ENCODE measurements at places on chromosomes 7 and 10.

- DNase-seq = no peak
Observed at GRCh38 chr10:44011603-44011981, 362.9 kb upstream of the ZNF32 start.

- DNase-seq = no peak
Observed at GRCh38 chr7:50739744-50740435, 42.8 kb downstream of the GRB10 start.

DNA sequence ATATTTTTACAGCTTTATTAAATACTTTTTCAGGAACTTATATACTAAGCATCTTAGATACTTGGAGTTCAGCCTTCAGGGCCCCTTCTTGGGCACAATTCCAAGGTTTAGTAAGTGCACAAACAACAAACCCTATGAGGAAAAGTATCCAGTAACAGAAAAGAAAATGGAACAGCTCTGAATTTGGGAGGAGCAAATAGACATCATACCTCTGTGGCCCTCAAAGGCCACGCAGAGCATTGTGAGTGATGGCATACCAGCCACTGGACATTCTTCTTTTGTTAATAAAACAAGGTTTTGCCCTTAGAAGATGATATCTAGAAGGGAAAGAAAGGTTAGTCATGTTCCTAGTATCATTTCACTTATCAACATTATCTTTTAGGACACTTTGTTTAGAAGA lies 46.0 kb downstream of the ST7 start:
- no peak for DNase-seq

DNA sequence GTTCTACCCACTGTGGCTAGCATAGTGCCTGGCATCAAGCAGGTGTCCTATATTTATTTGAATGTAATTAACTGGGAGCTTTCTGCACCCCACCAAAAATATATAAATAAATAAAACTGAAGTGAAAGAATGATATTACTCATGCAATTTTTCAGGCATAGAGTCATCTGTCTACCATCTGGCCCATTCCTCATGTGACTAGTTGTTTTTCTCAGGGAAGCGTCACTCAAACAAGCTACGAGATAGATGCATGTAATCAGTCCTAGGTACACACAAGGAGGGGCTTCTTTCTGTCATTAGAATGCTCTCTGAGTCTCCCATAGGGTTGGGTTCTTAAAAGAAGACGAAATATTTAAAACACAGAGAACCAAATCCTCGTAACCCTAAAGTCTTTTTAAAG lies 255.5 kb upstream of the KMT2E start:
- DNase-seq = no peak

- no peak for DNase-seq
Observed at GRCh38 chr10:17119845-17120244, 9.8 kb downstream of the CUBN start.

DNA sequence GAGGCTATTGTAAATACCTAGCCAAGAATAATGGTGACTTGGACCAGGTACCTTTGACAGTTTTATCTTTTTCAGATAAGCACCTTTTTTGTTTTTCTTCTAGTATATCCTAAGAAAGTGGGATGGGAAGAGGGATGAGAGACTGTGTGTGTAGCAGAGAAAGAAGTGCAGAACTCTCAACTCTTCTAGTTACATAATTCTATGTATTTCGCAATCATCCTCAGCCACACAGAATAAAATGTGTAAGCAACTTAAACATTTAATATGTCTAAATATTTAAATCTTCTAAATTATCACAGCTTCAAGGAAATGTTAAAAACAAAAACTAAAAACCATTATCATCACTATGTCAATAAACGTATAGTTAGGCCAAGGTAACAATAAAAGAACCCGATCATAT lies 42.6 kb upstream of the GSAP start:
- DNase-seq = no peak

DNA sequence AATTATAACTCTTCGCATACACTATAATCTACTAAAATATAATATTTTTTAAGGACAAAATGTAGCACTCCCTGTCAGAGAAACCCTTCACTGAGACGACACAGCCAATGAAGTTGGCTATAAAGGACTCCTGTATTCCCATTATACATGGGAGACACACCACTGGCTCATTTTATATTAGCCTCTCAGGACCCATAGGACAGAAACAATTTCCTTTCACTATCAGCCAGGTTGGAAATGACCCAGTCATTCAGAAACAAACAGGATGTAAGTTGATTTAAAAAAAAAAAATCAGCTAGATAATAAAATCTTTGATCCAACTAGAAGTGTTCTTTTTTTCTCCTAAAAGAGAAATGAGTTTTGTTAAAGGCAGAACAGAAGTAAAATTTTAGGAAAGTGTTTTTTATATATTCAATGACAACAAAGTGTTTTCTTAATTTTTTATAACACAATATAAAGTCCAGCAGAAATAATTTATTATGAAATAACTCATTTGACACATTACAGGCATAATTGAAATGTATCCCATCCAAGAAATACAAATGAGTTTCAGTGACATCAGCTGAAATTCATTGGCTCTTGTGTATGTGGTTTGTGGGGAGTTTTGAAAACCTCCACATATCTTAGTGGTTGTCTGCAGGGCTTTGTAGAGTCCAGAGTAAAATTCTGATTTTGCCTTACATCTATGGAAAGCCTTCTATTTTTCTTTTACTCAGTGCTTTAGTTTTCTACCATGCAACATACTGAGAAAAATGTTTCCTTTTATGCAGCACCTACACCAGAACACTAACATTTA lies 64.1 kb downstream of the CTTNBP2 start:
- DNase-seq = no peak

DNA sequence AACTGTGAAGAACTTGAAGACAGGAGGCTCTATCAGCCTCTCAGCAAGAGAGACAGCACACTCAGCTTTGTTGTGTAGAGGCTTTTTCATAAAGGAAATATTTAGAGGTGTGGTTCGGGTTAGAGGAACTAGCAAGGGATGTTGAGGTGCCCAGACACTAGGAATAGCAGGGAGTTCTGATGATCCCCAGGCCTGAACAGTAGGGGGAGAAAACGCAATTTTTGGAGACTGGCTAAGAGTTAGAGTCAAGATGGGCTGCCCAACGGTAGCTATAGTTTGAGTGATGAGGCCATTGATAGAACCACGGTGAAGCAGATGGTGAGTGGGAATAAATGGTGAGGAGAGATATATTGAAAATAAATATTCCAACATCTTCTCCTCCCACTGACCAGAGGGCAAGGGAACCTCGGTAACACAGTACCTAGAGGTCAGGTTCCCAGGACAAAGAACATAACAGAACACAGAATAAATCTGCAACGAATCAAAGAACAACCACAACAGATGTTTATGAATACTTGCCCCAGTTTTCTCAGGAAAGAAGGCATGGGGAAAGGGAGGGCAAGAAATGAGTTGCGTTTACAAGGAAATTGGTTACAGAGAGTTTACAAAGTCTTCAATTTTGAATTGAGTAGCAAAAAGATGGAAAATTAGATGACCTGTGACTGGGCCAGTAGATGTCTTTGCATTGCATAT lies 24.2 kb upstream of the BPGM start:
- DNase-seq = no peak

DNA sequence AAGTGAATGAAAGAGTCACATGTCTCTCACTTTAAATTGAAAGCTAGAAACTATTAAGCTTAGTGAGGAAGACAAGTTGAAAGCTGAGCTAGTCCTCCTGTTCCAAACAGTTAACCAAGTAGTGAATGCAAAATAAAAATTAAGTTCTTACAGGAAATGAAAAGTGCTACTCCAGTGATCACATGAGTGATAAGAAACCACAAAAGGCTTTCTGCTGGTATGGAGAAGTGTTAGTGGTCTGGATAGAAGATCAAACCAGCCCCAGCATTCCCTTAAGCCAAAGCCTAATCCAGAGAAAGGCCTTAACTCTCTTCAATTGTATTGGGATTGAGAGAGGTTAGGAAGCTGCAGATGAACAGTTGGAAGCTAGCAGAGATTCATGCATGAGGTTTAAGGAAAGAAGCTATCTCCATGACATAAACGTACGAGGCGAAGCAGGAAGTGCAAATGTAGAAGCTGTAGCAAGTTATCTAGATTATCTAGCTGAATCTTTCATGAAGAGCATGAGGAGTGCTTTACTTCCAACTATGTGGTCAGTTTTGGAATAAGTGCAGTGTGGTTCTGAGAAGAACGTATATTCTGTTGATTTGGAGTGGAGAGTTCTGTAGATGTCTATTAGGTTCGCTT lies 261.6 kb downstream of the MDFIC start:
- no peak for DNase-seq

DNA sequence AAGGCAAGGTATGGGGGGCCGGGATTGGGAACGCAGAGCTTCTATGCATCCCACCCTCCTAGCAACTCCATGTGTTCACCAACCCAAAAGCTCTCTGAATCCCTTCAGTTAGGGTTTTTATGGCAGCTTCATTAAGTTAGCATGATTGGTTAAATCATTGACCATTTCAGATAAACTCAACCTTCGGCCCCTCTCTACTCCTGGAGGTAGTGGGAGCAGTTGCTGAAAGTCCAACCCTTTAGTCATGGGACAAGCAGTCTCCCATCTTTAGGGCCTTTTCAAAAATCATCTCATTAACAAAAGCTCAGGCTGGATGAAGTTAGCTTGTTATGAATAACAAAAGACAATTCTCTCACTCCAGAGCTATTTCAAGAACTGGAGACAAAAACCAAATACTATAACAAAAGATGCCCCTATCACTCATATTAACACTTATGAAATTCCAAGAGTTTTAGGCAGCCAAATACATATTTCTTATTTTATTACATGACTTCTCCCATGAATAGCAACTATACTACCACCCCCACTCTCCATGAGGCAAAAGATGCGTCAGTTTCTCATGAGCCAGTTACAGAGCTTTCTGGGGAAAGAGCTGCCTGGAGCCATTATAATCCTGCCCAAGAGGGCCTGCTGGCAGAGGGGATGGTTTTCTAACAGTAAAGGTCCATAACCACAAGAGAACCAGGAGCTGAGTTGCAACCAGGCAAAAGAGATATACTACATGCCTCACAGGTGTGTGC lies 44.6 kb downstream of the SLC16A12 start:
- DNase-seq = no peak

DNA sequence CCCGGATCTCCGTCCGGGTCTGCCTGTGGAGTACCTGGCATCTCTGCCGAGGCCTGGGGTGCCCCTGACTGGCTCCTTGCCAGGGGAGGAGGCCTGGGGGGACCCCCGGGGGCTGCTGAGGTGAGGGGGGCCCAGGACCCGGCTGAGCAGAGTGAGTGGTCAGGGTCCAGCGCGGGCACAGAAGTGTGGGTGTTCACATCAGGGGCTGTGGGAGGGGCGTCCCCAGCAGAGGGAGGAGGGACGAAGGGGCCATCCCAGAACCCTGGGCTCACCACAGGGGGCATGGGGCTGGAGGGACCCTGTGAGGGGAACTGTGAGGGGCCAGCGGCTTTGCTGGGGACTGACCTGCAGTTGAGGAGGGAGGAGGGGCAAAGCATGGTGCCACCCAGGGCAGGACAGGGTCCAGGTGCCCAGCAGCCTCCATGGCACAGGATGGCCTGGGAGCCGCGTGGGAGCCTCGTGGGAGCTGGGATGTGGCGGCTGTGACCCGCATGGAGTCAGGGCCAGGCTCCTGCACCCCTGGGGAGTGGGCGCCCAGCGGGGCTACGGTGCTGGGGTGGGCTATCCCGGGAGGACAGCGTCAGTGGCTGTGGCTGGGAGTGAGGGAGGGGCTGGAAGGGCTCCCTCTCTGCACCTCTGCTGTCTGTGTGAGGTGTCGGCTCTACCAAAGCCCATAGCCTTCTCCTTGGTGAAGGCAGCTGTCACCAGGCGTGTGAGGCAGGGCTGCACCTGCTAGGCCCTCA lies 91.2 kb downstream of the DNAJB6 start:
- no peak for DNase-seq

- DNase-seq = no peak
Observed at GRCh38 chr10:127368929-127369328, 172.5 kb upstream of the INSYN2A start.

- no peak for DNase-seq
Observed at GRCh38 chr7:143193880-143194279, 10.7 kb downstream of the TAS2R39 start.

DNA sequence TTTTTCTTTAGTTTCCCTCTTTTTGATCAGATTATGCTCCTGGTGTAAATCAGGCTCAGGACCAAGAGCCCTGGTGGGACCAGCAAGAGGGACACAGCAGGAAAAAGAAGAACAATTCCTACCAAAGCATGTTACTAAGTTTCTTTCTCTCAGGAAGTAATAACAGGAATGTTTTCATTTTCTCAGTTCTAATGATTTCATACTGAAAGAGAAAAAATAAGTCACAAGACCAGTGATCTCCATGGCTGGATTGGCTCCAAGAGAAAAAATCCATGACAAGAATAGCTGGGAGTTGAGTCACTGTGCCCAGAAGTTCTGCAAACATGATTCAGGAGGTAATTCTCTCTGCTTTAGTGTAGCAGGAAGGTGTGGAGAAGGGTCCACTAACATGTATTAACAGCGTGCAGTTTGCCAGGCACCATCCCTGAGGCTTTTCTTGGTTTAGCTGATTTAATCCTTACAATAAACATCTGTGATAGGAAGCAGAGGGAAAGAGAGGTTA lies 23.8 kb upstream of the IFIT2 start:
- no peak for DNase-seq

- no peak for DNase-seq
Observed at GRCh38 chr10:113161066-113161465, 211.0 kb downstream of the TCF7L2 start.

DNA sequence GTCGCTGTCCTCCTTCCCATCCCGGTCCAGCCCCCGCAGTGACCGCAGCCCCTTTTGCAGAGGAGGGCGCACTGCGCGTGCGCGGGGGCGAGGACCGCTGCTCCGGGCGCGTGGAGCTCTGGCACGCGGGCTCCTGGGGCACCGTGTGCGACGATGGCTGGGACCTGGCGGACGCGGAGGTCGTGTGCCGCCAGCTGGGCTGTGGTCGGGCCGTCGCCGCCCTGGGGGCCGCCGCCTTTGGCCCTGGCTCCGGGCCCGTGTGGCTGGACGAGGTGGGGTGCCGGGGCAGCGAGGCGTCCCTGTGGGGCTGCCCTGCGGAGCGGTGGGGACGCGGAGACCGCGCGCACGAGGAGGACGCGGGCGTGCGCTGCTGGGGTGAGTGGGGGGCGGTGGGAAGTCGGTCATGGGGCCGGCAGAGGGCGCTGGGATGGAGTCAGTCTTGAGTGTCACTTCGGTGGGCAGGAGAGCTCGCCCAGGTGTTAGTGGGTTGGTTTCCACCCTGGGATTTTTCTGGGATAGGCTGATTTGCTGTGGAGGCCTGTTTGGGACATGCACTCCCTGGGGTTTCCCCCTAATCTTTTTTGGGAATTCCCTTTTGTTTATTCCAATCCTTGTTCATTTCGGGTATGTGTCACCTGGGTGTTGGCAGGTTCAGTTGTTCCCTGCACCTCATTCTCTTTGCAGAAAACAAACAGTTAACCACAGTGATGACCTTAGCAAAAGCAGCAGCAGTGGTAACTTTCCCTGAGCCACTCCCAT lies 11.6 kb downstream of the SCART1 start:
- DNase-seq = no peak

GRCh38 chr7:150754951-150755350 lies 17.7 kb downstream of the GIMAP5 start:
- no peak for DNase-seq

- DNase-seq = no peak
Observed at GRCh38 chr7:132654150-132654549, 77.9 kb upstream of the PLXNA4 start.

- no peak for DNase-seq
Observed at GRCh38 chr7:137151041-137151689, 192.4 kb downstream of the PTN start.

Measured in GOT3 (cell line).